SW480 (cell line): ENCODE measurements at places on chromosomes 2 and 18.
A peak's percentile ranks its signal among the peaks of the same experiment; 100 is the strongest.

- DNase-seq, result no peak
Measured at GRCh38 chr2:42963452-42964068, 171.2 kb upstream of the HAAO start.

- no peak for DNase-seq
Measured at GRCh38 chr2:106532236-106532635, 45.1 kb downstream of the CD8B2 start.

DNA sequence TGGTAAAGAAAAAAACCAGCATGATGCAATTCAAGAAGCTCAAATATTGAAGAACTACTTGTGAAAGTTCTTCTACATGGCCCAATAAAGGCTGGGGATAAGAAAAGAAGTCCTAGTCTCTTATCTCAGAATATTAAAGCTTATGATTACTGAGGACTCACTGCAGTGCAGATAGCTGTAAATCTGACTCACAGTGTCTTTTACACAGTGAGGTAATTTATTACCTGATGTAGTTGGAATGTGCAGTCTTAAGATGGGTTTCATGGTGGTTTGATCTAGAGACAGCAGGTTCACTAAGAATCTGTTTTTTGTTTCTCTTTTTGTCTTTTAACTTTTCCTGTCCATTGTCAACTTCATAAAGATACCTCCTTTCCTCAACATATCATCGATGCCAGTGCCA, 484.0 kb upstream of the MAP2 start:
- DNase-seq, result no peak

GRCh38 chr2:25335204-25335603, 6.5 kb downstream of the DNMT3A start:
- no peak for DNase-seq

DNA sequence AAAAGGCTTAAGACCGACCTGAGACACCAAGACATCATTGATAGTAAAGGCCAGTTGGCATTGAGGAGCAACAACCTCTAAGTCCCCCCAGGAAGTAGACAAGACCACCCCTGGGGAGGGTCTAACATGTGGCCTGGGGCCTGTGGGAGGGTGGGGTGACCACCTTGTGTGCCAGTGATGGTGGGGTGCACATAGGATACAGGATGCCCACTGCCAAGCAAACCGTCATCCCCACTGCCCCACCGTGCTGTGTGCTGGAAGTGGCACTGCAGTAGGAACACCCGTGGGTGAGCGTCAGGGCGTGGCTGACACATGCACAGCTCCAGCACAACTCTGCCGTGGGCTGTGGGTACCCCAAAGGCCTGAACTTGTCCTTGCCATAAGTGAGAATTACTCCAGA, 84.3 kb upstream of the LGALSL start:
- no peak for DNase-seq

DNA sequence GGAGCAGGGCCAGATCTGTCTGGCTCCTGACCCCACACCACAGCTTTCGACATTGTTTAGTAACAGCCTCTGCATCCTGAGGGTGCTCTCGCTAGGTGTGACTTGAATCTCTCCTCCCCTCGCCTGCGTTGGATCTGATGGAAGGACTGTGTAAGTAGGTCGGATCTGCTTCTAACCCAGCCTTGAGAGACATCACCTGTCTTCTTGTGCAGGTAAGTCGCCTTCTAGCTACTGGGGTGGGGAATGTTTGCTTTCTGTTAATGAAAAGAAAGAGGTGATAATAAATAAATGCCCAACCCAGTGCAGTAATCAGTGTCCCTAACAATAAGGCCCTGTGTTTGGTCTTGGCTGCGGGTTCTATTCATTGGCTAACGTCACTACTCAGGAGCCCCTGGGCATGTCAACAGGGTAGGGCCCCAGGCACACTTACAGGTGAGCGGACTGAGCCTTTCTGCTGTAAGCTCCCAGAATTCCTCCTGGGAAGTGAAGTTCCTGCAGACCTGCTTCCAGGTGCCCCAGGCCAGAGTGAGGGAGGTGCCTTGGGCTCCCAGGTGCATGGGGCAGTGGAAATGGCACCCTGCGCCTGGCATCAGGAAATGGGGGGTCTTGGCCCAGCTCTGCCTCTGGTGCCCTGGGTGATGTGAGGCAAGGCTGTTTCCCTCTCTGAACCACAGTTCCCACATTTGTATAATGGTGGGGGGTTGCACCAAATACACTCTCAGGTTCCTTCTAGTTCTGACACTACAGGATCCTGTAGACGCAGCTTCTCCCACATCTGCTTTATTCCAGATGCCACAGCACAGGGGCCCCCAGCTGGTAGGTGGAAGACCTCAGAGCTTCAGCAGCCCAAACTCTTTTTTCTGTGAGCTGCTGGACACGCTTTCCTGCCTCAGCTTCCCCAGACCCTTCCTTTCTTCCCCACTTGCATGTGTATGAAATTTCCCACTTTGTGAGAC, 11.2 kb upstream of the FOSL2 start:
- peak; percentile 47 for DNase-seq

DNA sequence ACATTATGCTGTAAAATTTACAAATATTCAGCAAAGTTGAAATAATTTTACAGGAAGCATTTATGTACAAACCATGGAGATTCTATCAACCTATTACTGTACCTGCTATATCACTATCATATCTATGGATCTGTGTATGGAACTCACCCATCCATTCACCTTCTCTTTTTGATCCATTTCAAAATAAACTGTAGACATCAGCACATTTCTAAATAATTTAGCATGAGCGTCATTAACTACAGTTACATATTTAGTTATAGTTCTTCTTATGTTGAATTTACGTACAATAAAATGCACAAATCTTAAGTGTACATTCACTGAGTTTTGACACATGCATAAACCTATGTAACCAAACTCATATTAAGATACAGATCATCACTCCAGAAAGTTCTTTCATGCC, 127.8 kb upstream of the BCL2L11 start:
- DNase-seq, result no peak

DNA sequence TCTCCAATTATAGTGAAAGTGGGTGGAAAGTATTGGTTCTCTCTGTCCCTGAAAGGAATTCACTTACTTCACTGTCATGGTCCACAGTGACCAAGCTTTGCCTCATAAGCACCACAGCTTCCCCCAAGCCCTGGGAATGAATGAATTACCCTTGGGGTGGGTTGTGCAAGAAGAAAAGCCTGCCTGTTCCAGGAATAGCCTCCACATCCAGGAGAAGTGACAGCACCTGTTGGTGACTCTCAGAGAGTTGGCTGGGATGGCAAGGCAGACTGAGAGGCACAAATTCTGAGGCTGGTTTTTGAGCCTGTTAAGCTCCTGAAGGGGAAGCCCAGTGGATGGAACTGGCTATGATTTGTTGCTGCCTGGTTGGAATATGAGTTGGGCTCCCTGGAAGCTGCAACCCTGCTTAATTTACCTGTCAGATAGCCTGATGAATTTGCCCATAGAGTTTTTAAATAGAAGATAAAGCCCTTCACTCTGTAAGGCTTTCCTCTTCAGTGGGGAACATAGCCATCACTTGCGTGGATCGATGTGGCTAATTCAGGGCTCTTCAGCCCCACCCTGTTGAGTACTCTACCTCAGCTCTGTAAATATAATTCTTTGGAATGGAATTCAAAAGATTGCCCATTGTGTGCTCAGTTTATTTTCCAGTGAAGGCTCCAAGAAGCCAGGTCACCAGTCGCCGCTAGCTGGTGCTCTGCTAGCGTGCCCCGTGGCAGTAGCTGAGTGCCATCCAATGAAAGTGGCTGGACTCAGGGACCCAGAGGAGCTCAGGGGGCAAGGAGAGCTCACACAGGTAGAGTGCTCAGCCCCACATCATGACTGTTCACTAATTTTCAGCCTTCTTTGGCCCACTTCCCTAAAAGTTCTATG, 479.3 kb downstream of the IRS1 start:
- DNase-seq, result no peak

DNA sequence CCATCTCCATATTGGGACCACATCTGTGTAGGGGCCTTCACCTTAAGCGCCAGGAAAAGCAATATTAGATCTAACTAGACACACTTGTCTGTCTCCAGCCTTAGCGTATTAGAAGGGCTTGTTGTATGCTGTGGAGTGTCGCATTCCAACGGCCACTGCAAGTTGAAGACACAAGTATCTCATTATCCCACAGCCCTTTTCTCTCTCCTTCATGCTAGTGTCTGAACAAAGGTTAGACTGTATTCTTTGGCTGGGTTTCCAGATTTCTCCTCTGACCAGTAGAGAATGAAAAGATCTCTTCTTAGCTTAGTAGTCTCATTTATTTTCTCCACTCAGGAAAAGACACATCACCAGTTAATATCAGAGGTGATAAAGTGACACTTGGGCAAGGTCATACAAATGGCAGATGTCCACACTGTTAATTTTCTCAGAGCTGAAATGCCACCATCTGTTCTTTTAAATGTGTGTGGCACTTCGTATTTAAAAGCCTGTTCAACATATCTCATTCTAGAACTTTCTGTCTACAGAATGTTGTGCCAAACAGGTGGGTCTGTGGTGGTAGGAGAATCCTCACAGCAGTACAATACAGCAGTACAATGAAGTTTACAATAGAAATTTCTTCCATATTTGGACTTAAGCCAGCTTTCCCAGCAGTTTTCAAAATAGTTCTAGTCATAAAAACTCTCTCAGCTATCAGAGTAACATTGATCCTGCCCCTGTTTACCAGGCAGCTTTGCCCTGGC, 94.0 kb upstream of the ITGA6 start:
- DNase-seq, result no peak

DNA sequence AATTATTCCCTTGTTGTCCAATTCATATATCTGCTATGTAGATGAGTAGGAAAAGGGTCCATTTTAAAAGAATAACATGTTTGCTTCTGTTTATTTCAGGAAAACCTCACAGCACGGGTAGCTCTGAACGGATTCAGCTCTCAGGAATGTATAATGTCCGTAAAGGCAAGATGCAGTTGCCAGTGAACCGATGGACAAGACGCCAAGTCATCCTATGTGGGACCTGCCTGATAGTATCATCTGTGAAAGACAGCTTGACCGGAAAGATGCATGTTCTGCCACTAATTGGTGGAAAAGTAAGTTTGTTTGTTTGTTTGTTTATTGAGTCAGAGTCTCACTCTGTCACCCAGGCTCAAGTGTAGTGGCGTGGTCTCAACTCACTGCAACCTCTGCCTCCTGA, 114.6 kb downstream of the PHLPP1 start:
- DNase-seq, result no peak

- no peak for DNase-seq
Measured at GRCh38 chr18:9716780-9717563, 8.9 kb downstream of the RAB31 start.

DNA sequence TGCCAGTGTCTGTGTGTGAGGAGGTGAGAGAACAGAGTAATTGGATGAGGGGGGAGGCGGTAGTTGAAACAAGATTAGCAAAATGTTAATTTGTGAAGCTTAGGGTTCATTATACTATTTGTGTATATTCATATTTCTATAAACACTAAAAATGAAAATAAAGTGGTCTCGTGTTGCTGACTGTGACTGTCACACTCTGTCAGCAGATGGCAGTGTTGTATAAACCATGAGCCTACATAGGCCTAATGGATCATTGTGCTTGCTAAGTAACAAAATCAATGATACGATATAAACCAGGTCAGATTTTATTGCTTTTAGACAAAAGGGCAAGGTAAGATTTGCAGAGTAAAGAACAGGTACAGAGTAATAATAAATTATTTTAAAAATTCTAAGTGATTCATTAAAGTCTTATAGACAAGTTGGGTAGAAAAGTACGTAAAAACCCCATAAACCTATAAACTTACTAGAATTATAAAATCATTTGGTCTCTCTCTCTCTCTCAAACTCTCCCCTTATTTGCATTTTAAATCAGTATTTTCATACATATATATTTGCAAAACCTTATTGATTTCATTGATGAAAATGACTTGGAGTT, 182.7 kb downstream of the RPIA start:
- DNase-seq, result peak; percentile 55

DNA sequence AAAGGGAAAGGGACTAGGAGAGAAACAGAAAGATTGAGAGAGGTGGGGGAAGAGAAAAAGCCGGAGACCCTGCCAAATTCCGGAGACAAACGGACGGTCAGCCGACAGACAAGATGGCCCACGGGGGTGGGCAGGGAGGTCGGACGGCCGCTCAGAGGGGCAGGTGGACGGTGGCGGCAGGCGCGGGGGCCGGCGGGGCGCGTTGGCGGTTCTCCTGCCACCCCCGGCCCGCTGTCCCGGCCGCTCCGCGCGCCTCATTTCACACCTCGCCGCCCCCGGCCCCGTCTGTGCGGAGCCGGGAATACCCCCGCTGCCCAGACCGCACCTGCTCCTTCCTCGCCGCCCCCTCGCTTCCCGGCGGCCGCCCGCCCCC, 935 bp downstream of the SLC30A3 start:
- DNase-seq, result no peak

GRCh38 chr2:241179899-241180298, 8.6 kb upstream of the ANO7 start:
- no peak for DNase-seq

GRCh38 chr2:239239607-239240413, 161.0 kb downstream of the HDAC4 start:
- no peak for DNase-seq

- no peak for DNase-seq
Measured at GRCh38 chr2:38073211-38074057, 2.5 kb downstream of the CYP1B1 start.

DNA sequence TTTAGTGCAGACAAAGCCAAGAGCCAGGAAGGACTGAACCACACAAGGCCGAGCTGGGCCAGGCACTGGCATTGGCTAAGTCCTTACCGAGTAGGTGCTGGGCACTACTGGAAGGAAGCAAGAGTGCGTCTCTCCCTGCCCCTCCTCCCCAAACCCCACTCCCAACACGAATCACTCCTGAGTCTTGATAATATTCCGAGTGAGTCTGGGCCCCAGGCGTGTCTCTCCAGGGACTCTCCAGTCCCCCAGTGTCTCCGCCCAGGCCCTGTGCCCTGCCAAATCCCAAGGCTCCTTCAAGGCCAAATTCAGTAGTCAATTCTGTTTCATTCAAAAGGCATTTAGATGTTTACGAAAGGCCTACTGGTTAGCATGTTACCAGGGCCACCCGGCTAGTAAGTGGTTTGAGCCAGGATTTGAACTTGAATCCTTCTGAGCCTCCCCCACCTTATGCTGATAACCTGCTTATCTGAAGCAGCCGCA, 82.8 kb downstream of the GLI2 start:
- DNase-seq, result no peak

DNA sequence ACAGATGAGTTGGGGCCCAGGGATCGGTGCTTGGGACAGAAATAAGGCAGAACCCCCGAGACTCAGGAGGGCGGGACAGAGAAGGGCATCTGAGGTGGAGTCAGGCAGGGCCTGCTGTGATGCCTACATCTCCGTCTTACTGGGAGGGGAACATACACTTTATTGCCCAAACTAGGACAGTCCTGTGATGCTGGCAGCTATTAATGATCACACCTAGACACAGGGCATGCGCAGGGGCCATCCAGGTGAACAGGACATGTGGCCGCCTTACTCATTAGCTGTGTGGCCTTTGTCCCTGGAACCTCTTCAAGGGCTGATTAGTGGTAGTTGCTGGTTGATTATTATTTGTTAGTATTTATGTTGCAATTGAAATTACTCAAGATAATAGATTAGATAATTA, 33.2 kb downstream of the MLPH start:
- no peak for DNase-seq
